Cardiac septum (tissue), 1 donor: ENCODE measurements at places on chromosomes 6 and 20. TPM values are rescaled to one million over a fixed set of nuclear protein-coding genes. Genes with fewer than 3 reads are reported as not detected.

GRCh38 chr6:28537065-28537464, 11.4 kb downstream of the GPX5 start:
- DNase-seq: no peak

GRCh38 chr6:5524110-5524509, 262.8 kb downstream of the FARS2 start:
- DNase-seq: no peak

- DNase-seq: no peak
Measured at GRCh38 chr6:47288267-47289090, 21.2 kb downstream of the TNFRSF21 start.

Gene FRK
- 2.6 TPM for total RNA-seq

- peak; percentile 60 for DNase-seq
Measured at GRCh38 chr6:168042426-168043192, 36.4 kb downstream of the FRMD1 start.

Gene ULBP1
- total RNA-seq: 0.16 TPM

DNA sequence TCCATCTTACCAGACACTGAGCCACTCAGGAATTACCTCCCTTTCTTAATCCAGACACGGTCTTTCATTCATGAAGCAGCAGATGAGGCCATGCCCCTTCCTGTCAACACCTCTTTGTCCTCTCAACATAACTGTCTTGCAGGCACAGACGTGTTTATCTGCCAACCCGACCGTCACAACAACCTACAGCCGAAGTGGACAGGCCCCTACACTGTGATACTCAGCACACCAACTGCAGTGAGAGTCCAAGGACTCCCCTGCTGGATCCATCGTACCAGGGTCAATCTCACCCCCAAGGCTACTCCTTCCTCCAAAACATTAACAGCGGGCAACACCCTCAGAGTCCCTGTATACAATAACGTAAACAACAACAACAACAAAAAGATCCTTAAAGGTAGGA, 30.6 kb upstream of the ULBP3 start:
- DNase-seq: no peak

DNA sequence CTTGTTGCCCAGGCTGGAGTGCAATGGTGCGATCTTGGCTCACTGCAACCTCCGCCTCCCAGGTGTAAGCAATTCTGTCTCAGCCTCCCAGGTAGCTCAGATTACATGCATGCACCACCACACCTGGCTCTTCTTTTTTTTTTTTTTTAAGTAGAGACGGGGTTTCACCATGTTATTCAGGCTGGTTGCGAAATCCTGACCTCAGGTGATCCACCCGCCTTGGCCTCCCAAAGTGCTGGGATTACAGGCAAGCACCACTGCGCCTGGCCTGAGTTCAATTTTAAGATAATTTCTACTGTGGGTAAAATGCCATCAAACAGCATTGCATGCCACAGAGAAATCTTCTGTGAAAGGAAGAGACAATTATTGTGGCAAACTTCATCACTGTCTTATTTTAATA, 633.1 kb downstream of the KIF16B start:
- DNase-seq: no peak

Gene PNLDC1
- total RNA-seq: not detected

Gene GPX5
- not detected for total RNA-seq

Gene RFX6
- total RNA-seq: not detected

DNA sequence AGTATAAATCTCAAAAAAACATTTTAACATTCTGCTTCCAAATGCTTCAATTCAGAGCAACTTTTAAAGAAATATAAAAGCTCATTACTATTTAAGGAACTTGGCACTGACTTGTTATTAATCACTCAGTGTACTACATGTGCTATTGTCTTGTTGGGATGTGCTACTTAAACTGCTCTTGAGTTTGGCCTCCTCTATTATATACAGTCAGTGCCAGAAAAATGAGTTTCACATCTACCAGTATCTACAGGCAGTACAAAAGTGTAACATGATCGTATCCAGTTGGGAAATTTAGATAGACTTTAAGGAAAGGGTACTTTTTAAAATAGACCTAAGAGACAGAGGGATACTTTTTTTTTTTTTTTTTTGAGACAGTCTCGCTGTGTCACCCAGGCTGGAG, 627.3 kb upstream of the SLC35B3 start:
- DNase-seq: no peak

Gene PAK5
- not detected for total RNA-seq

DNA sequence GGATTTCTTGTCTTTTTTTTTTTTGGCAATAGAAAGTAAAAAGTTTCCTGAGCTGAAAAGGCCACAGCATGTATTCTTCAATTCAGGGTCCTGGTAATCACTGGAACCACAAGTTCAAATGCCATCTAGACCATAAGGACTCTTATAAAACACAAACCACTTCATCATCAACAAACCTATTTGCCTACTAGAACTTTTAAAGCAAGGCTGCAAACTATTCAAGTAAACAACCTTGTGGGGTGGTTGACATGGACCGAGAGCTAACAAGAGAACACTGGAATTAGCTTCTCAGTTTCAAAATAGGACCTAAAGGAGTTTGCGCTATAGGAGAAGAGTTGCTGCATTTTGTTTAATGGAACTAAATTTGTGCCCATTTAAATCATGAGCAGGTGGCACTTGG, 215.9 kb downstream of the ATXN1 start:
- DNase-seq: no peak

Gene NEDD9
- total RNA-seq: 14.1 TPM

Gene SSR1
- 61.8 TPM for total RNA-seq

DNA sequence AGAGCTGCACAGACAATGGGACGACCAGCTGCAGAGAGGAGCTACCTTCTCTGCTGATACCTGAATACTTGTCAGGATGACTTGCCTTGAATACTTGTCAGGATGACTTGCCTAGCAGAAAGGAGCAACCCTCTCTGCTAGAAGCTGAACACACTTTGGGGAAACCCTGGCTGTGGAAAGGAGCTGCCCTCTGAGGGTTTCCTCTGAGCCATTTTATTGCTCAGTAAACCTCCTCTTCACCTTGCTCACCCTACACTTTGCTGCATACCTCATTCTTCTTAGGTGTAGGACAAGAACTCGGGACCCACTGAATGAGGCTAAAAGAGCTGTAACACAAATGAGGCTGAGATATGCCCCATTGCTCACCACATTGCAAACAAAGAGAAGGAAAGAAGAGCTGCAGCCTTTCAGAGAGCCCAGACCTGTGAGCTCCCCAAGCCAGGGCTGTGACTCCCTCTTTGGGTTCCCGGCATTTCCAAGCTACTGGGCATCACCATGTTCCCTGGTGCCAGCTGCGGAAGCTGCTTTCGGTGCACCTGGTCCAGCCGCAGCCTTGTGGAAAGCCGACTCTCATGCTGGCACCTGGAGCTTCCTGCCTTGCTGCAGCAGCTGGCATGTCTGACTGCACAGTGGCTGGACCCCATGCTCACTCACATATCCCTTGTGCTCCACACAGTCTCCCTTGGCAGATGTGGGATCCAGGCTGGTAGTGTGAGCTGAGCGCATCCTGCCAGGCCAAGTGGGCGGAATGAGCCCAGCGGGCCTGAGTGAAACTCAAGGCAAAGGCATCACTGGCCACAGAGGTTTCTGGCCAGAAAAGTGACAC, 106.7 kb upstream of the AHI1 start:
- no peak for DNase-seq

GRCh38 chr20:3238616-3239025, 369 bp downstream of the SLC4A11 start:
- DNase-seq: no peak

- DNase-seq: no peak
Measured at GRCh38 chr20:17969278-17969883, 563 bp downstream of the MGME1 start.

Gene WFDC10B
- total RNA-seq: not detected

- DNase-seq: no peak
Measured at GRCh38 chr20:9353180-9353915, 161.0 kb upstream of the LAMP5 start.

Gene F13A1
- 50.9 TPM for total RNA-seq

Gene OR2H1
- total RNA-seq: not detected

DNA sequence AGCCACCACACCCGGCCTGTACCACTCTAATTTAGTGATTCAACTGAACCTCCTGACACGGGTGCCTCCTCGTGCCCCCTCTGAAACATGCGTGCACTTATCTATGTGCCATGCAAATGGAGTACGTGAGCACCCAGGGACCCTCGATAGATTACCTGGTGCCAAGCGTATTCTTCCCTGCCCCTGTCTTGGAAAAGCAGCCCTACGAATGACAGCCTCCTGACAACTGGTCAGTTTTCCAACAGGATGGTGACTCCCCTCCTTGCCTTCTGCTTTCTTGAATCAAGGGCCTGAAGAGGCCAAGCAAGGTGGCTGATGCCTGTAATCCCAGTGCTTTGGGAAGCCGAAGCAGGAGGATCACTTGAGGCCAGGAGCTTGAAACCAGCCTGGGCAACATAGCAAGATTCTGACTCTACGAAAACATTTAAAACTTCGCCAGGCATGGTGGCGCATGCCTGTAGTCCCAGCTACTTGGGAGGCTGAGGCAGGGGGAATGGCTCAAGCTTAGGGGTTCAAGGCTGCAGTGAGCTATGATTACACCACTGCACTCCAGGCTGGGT, 25.4 kb upstream of the SYNJ2 start:
- no peak for DNase-seq

GRCh38 chr20:53384392-53384791, 209.2 kb downstream of the ZNF217 start:
- no peak for DNase-seq

- peak; percentile 83 for DNase-seq
Measured at GRCh38 chr20:38270869-38271605, 10.5 kb upstream of the KIAA1755 start.

Gene ZNFX1
- total RNA-seq: 24.0 TPM

DNA sequence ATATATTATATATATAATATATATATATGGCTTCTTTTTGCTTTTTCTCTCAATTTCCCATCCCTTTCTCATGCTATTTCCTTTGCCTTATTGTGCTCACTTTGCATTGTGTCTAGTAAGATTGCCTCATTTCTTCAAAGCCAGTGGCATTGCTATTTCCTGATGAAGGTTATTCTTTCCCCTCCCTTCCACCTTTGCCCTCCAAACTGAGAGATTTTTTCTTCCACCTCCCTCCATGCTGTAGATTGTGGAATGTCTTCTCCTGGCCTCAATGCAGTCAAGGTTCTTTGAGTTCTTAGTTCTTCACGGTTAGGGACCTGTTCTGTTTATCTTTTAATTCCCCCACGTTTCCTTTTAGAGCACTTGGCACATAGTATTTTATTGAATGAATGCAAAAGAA, 17.2 kb downstream of the SH3BGRL2 start:
- DNase-seq: no peak

GRCh38 chr6:95866732-95867131, 149.0 kb upstream of the FUT9 start:
- DNase-seq: no peak

GRCh38 chr6:95142101-95142500, 435.2 kb upstream of the MANEA start:
- no peak for DNase-seq
